Esophagus mucosa (tissue), 1 donor: ENCODE measurements at places on chromosomes 12 and 14. TPM values are rescaled to one million over a fixed set of nuclear protein-coding genes. Genes with fewer than 3 reads are reported as not detected.

Gene LRRC10
- not detected for total RNA-seq

Gene CHST11
- total RNA-seq = 7.3 TPM

Gene PMEL
- total RNA-seq = 0.52 TPM

Gene ERP27
- total RNA-seq = 4.5 TPM

Gene NEUROD4
- not detected for total RNA-seq

Gene WDHD1
- 8.7 TPM for total RNA-seq

Gene STON2
- total RNA-seq = 54.0 TPM

Gene DDX47
- total RNA-seq = 36.5 TPM

Gene STAT2
- 54.5 TPM for total RNA-seq

Gene SDR9C7
- total RNA-seq = 26.0 TPM

Gene KRT81
- not detected for total RNA-seq

Gene TCL1B
- total RNA-seq = not detected

Gene PLBD1
- total RNA-seq = 56.5 TPM

Gene SIX4
- total RNA-seq = 0.20 TPM

Gene MYL2
- total RNA-seq = 1.7 TPM

Gene IPO8
- 29.7 TPM for total RNA-seq

Gene ERBB3
- 68.1 TPM for total RNA-seq
